ENCODE measurements at places on chromosomes 16 and 17.

- DNase-seq, result no peak
These were observed 1.3 kb downstream of the GNGT2 start for GRCh38 chr17:49209061-49209571.

GRCh38 chr16:83928341-83929055 lies 24.5 kb upstream of the OSGIN1 start:
- DNase-seq, result peak; percentile 19

DNA sequence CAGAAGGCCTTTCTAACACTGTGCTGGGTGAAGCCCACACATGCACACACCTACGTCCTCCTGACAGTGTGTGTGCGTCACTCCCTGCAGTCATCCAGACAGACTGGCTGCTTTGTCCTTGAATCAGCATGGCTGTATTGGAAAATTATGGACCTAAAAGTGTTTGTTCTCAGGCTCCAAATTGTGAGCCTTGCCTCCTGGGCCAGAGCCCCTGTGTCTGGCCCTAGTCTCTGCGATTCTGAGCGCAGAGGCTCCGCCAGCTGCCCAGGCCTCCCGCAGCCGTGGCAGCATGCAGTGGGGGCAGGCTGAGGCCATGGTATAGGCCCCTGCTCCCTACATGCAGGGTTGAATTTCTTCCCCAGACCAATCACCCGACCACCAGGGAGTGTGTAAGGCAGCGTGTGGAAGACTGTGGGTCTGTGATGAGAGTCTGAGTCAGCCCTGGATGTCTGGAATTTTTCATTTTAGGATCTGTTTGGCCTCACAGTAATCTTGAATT lies 166.9 kb downstream of the LGALS9B start:
- DNase-seq, result peak; percentile 46

- peak; percentile 82 for DNase-seq
These were observed 22.5 kb upstream of the SLC35B1 start for GRCh38 chr17:49730078-49730784.

GRCh38 chr16:54750249-54750648 lies 180.4 kb upstream of the IRX5 start:
- DNase-seq, result no peak

- no peak for DNase-seq
These were observed 1180.6 kb upstream of the CDH8 start for GRCh38 chr16:63216696-63217423.

DNA sequence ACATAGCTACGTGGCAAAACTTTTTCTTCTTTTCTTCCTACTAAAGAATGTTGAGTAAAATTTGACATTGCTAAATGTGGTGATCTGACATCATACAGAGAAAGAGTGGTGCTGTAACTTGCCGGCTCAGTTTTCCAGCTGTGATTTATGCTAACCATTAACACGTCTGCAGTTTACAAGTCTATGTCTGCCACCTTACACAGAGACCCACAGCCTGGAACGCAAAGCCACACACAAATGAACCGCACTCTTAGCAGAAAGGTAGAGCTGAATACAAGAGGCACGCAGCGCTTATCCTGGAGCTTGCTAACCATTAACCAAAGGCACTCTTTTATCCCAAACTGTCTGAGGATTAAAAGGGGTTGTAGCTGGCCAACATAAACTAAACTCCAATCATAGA lies 31.9 kb downstream of the CACNG1 start:
- DNase-seq, result no peak

- no peak for DNase-seq
These were observed 7.6 kb downstream of the CCDC182 start for GRCh38 chr17:57737450-57737849.

- no peak for DNase-seq
These were observed 50.0 kb downstream of the OTOA start for GRCh38 chr16:21713549-21714368.

- no peak for DNase-seq
These were observed 24.4 kb downstream of the ATP6V0D1 start for GRCh38 chr16:67456391-67457081.

GRCh38 chr16:70608521-70608920 lies 37.8 kb upstream of the IL34 start:
- DNase-seq, result no peak

- no peak for DNase-seq
These were observed 51.8 kb downstream of the C16orf82 start for GRCh38 chr16:27118526-27118925.

GRCh38 chr16:30357085-30357714 lies 2.1 kb upstream of the CD2BP2 start:
- DNase-seq, result no peak

DNA sequence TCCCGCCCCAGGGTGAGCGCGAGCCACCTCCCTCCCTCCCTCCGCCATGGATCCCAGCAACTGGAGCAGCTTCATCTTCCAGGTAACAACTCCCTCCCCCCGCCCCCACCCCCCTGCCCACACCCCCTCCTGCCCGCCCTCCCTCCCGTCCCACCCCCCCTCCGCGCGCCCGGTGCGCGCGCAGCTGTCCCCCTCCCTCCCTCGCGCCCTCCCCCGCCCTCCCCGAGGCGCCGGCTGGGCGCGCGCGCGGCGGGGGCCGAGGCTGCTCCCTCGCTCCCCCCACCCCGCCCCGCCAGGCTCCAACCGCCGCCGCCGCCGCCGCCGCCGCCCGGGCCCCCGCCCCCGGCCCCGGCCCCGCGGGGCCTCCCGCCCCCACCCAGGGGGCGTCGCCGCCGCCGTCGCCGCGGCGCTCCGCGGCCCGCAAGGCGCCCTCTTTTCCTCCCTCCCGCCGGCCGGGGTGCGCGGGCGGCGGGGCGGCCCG lies at the start of gene MAZ:
Gene MAZ (plus strand): TSS at position 431 of the 481 bp plus-strand sequence. CDS start 173 bp downstream, outside the sequence.
- DNase-seq, result no peak

DNA sequence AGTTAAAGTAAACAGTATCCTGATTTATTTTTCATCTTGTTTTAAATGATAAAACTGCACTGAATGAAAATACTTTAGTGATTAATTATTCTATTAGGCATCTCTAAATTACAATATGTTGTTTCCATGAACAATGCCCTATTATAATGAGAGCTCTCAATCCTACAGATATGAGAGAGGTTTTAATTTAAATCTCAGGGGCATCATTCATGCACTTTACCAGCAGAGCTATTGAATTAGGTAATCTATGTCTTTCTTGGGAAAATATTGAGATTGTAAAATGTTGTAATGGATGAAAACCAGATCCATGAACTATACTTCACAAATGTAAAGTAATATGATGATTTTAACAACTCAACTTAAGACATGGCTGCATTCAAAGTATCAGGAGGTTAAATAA lies 103.8 kb downstream of the ADAMTS18 start:
- DNase-seq, result no peak

DNA sequence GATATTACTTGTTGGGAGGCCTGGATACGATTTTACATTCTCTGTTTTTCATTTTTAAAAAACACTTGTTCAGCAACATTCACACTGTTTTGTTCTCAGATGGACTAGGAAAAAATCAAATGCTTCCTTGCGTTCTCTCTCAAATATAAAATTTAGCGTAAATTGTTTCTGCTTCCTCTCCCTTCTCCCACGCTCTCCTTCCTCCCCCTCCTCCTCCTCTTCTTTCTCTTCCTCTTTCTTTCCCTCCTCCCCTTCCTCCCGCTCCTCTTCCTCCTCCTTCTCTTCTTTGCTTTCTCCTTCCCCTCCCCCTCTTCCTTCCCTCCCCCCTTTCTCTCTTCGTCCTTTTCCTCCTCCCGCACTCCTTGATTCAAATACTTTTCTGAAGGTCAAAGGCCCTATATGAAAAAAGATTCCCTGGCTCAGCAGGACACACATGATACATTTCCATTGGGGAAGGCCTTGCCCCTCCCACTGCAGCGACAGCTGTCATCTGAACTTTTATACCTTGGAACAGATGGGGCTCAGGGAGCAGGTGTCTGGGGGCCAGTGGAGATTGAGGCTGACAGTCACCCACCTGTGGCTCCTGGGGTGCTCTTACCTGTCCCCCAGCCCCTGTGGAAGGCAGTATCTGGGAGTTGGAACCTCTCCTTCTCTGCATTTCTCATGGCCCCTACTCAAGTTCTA lies 99.4 kb upstream of the SDK2 start:
- no peak for DNase-seq

DNA sequence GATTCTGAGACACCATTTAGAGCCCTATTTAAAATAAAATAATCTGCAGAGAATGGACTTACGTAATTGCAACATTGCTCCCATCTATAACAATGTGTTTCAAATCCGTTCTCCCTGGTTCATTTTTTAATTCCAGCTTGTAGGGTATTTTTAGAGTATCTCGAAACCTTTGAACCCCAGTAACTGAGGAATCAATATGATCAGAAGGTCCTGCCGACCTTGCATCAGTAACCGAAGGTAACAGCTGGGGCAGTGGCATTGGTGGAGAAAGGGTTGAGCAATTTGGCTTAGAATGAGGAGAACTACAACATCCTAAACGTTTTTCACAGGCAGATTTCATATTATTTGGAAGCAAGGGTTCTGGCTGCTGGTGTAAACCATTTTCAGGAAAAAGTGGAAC lies 49.3 kb downstream of the N4BP1 start:
- DNase-seq, result no peak

- no peak for DNase-seq
These were observed 7.4 kb downstream of the KDM6B start for GRCh38 chr17:7841396-7841914.

- no peak for DNase-seq
These were observed 100.7 kb downstream of the CYLD start for GRCh38 chr16:50842589-50842988.

GRCh38 chr16:87924041-87924810 lies 12.1 kb downstream of the CA5A start:
- DNase-seq, result no peak

DNA sequence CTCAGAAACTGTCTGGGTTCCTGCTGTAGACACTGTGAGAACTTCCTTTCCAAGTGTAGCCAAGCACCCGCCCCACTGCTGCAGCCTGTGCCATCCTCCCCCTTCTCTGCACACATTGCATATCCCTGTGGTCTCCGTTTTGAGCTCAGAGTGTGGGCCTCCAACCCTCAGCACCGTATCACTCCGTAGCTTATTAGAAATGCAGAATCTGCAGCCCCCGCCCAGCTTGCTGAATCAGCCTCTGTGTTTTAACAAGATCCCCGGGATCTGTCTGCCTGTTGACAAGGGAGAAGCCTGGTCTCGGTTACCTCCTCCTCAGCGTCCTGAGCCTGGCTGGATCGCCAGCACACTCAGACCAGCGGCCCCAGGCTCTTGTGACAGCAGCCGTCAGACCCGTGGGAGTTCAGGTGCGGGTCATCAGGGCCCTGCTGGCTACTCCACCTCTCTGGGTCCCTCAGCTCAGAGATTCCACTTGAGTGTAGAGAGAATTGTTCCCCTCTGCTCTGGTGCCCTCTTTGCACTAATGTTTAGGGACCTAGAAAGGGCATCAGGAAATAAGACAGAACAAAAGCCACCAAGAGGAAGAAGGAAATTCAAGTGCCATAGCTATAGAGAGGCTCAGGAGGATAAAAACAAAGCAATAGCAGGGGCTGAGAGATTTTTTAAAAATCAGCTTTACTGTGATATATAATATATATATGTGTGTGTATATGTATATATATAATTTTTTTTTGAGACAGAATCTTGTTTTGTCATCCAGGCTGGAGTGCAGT lies 92.3 kb downstream of the PITPNC1 start:
- no peak for DNase-seq

DNA sequence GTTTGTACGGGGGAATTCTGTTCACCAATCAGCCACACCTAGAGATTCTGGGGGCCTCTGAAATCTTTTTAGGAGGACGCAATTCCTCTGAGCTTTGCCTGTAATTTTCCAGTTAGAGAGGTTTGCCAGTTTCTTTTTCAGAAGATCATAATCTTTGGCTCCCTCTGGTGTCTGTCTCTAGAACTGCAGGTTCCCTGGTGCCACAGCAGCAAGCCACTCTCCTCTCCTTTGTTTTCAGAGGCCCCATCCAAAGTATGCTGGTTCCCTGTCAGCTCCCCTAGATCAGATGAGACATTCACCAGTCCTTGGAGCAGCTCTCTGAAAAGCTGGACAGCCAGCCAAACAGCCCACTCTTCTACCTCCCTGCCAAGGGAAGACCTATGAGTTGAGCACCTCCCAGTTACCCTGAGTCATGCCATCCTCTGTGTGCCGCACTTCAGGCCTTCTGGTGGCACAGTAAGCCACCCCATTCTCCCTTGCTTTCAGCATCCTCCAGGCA lies 36.1 kb downstream of the RNF112 start:
- no peak for DNase-seq

- no peak for DNase-seq
These were observed 11.9 kb upstream of the GLIS2 start for GRCh38 chr16:4303973-4304372.

- no peak for DNase-seq
These were observed 6.5 kb downstream of the FBXL16 start for GRCh38 chr16:698911-699671.

GRCh38 chr16:19882186-19882585 lies 2.5 kb downstream of the GPRC5B start:
- no peak for DNase-seq

DNA sequence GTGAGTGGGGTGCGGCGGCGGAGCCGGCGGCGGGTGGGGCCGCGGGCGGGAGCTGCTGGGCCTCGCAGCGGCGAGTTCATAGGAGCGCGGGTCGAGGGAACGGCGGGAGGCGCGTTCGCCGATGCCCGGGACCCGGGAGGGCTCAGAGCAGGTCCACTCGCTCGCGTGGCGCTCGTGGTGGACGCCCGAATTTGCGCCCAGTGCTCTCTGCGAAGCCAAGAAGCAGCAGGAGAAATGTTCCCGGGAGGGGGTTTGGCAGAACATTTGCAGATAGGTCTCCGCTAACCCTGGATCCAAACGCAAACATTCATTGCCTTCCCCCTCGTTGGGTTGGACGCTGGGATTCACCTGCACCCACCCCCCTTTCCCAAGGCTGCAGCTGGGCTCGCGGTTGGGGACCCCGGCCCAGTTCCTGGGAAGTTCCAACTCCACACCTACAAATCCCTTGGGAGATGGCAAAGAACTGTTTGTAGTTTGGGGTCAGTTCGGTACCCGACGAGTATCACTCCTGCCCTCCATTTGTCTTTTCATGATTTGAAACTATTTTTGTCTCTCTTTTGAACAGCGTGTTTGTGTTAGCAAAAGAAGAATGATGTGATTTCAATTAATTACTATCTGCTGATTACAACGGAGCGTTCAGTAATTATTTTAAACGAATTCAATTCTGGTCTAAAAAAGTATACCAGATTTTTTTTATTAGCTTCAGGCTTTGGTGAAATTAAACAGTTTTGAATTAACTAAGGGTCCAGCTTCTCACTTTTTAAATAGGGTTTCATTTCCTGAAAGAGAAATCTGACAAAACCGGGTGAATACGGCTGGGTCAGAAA lies 2.3 kb downstream of the NTN1 start:
- no peak for DNase-seq

GRCh38 chr16:69039333-69039941 lies 66.0 kb upstream of the HAS3 start:
- no peak for DNase-seq

DNA sequence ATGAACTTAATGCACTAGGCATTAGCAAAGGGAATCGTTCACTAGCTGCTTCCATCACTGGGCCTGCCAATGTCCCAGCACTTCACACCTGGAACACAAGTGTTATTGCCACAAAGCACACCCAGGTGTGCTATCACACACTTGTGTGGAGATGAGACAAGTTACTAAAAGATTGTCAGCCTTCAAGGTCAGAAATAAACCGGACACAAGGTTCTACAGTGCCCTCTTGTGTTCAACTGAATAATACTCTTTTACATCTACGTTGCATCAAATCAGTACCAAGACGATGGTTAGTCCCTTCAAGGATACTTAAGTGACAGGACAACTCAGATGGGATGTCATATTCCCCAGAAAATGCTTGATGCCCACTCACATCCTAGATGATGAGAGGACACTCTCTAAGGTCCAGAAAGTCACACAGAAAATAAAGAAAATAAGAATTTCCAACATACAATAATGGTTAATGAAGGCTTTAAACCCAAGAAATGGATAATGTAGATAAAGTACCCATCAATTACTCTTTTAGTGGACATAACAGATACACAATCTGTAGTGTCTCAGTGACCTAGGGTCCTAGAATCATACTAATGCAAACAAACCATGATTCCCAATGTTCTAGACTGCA lies 16.4 kb upstream of the GLG1 start:
- no peak for DNase-seq

Data from BJ (cell line).